ENCODE measurements at places on chromosomes 12 and 14.

- DNase-seq, result no peak
These were observed 1331.5 kb upstream of the TMEM132C start for GRCh38 chr12:126935435-126935834.

DNA sequence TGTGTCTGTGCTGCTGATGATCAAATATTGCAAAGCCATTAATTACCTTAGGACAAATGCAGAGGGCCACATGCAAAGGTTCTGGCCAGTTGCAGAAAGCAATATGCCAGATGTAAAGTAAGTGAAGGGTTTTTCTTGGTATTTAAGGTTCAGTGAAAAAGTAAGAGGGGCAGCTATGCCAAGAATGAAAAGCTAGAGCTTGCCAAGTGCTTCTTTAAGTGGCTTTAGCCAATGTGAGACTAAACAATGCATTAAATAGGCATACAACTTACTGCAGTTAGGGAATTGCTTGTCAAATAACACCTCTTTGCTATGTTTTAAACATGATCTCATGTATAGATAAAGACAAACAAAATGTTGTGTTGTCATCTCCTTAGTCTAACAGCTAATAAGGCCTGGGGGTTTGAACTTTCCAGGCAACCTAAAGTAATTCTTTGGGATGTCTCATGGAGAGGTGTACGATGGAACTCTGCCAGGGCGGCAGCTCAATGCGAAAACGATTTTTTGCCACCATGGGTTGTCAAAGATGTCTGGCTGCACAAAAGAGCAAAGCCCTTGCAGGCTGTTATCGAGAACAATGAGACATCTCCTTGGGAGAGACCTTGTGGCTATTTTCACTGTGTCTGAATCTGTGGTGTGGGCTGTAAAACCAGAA is 12.0 kb downstream of the IGF1 start:
- no peak for DNase-seq

GRCh38 chr14:85118274-85118673 is 411.7 kb upstream of the FLRT2 start:
- DNase-seq, result no peak

GRCh38 chr12:896031-896430 is 53.5 kb downstream of the RAD52 start:
- no peak for DNase-seq

DNA sequence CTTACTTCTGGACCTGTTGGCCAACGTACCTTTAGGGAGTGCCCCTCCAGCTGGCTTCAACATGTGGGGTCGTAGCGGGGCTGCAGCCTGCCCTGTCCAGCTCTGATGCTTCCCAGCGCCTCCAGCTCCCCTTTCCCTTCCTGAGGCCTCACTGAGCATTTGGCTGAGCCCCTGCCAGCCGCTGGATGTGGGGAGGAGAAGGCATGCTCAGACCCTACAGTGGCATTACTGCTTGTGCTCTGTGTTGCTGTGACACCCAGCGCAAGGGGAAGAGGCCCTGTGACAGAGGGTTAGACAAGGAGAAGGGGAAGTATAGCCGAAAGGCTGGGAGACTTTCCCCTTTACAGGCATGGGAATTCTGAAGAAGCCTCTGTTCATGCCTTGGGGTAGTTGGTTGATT is 145.9 kb downstream of the PRKCH start:
- no peak for DNase-seq

- DNase-seq, result no peak
These were observed 180.6 kb upstream of the NUDT4 start for GRCh38 chr12:93197067-93197593.

DNA sequence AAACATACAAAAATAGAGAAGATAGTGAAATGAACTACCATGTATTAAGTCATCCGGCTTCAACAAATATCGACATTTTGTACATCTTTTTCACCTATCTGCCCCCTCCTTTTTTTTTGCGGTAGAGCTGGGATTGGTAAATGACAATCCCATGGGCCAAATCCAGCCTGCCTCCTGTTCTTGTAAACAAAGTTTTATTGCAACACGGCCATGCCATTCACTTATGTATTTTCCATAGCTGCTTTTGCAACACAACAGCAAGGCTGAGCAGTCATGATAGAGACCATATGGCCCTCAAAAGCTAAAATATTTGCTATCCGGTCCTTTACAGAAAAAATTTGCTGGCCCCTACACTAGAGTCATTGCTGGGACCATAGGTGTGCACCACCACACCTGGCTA is 58.1 kb upstream of the PLEKHG3 start:
- DNase-seq, result no peak
